ENCODE measurements at places on chromosomes 5 and 9. TPM values are rescaled to one million over a fixed set of nuclear protein-coding genes. Genes with fewer than 3 reads are reported as not detected.

DNA sequence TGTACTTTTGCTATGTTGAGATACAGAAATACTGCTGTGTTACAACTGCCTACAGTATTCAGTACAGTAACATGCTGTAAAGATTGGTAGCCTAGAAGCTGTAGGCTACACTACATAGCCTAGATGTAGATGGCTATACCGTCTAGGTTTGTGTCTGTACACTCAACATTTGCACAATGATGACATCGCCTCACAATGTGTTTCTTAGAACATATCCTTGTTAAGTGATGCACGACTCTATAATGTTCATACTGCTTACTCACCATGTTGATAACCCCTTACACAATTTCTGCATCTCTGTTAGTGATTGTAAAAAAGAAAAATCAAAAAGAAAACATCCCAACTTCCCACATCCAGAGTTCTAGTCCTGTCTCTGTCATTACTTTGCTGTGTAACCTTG lies 450.0 kb downstream of the CCDC171 start:
- H3K27ac ChIP-seq: no peak overlapping the region
- H3K36me3 ChIP-seq: no peaks in the 10 kb centered on the region
- no peaks in the 10 kb centered on the region for H3K27me3 ChIP-seq

- no peak overlapping the region for H3K27ac ChIP-seq
- H3K36me3 ChIP-seq: no peaks in the 10 kb centered on the region
- no peak overlapping the region for H3K4me3 ChIP-seq
- DNase-seq: no peak
- no peaks in the 10 kb centered on the region for H3K27me3 ChIP-seq
Observed at GRCh38 chr5:150077060-150077459, 9.3 kb downstream of the CSF1R start.

DNA sequence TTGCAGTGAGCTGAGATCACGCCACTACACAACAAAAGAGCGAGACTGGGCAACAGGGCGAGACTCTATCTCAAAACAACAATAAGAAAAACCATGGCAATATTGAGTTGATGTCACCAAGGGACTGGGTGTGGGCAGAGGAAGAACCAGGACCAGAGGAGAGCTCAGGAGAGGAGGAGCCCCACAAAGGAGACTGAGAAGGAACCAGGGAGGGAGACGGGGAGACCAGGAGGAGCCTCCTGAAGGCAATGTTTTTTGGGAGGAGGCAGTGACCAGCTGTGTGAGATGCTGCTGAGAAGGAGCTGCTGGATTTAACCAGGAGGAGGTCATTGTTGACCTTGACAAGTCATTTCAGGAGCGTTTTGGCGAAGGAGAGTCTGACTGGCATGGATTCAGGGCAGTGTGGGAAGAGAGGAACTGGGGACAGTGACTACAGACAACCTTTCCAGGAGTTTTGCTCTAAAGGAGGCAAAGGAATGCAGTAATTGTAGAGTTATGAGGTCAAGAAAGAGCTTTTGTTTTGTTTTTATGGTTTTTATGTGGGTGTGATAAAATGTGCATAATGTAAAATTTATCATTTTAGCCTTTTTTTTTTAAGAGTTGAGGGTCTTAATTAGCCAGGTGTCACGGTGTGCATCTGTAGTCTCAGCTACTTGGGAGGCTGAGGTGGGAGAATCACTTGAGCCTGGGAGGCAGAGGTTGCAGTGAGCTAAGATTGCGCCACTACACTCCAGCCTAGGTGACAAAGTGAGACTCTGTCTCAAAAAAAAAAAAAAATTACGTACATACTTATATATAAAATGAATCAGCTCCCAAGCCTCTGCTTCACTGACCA lies 17.9 kb downstream of the TRUB2 start:
- no peak for DNase-seq
- H3K36me3 ChIP-seq: no peaks in the 10 kb centered on the region
- no peaks in the 10 kb centered on the region for H3K27me3 ChIP-seq
- H3K4me1 ChIP-seq: no peaks in the 10 kb centered on the region
- H3K27ac ChIP-seq: no peak overlapping the region

- H3K27ac ChIP-seq: no peak overlapping the region
- no peak overlapping the region for H3K4me3 ChIP-seq
- DNase-seq: no peak
- no peaks in the 10 kb centered on the region for H3K4me1 ChIP-seq
- no peaks in the 10 kb centered on the region for H3K27me3 ChIP-seq
Observed at GRCh38 chr9:121852651-121853616, 201.5 kb downstream of the DAB2IP start.

- H3K4me3 ChIP-seq: no peak overlapping the region
- no peaks in the 10 kb centered on the region for H3K27me3 ChIP-seq
- no peak overlapping the region for H3K27ac ChIP-seq
- no peak for DNase-seq
- H3K4me1 ChIP-seq: no peaks in the 10 kb centered on the region
Observed at GRCh38 chr5:57037355-57037754, 85.4 kb upstream of the MIER3 start.

- H3K27me3 ChIP-seq: no peaks in the 10 kb centered on the region
- peak; percentile 84 for DNase-seq
- peaks cover 4% of the 10 kb centered on the region for H3K36me3 ChIP-seq
- peak within 1 kb of the TSS; percentile 73 for H3K4me3 ChIP-seq
Observed at GRCh38 chr9:96655198-96655851, at the start of gene PRXL2C. TSS of gene PRXL2C (minus strand) at chr9:96655317. CDS start at chr9:96655281, 36 bp downstream.

GRCh38 chr5:173963867-173964441 lies 25.0 kb upstream of the C5orf47 start:
- peak overlapping the region; percentile 70 for H3K27ac ChIP-seq
- no peaks in the 10 kb centered on the region for H3K4me1 ChIP-seq
- H3K36me3 ChIP-seq: no peaks in the 10 kb centered on the region
- H3K27me3 ChIP-seq: no peaks in the 10 kb centered on the region

- no peaks in the 10 kb centered on the region for H3K36me3 ChIP-seq
- peaks cover 12% of the 10 kb centered on the region for H3K4me1 ChIP-seq
- DNase-seq: no peak
- H3K4me3 ChIP-seq: no peak overlapping the region
- no peak overlapping the region for H3K27ac ChIP-seq
Observed at GRCh38 chr5:171315386-171315891, 6.4 kb downstream of the TLX3 start.

DNA sequence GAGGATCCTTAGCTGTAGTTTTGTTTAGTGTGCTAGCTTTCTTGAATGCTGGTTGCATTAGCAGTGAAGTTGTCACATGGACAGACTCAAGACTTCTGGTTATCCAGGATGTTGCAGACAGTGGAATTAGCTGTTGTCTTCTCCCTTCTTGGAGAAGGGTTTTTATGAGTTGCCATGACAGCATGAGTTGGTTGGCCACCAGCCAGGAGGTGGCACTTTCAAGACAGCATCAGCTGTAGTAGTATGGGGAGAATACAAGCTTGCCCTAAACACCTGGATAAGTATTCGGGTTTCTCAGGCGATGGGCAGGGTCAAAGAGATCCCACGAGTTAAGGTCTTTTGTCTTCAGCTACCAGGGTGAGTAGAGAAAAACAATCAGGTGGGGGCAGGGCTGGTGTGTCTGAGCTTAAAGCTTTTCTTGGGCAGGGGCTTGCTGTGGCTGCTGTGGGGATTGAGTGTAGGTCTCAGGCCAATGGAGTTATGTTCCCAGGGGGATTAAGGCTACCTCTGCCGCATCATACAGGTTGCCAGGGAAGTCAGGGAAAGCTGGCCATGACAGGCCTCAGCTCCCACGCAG lies 7.7 kb upstream of the C5orf47 start:
- H3K36me3 ChIP-seq: no peaks in the 10 kb centered on the region
- no peak overlapping the region for H3K27ac ChIP-seq
- no peak for DNase-seq
- no peaks in the 10 kb centered on the region for H3K27me3 ChIP-seq
- H3K4me1 ChIP-seq: no peaks in the 10 kb centered on the region

GRCh38 chr5:159730285-159730684 lies 186.0 kb upstream of the ADRA1B start:
- H3K4me3 ChIP-seq: no peak overlapping the region
- no peaks in the 10 kb centered on the region for H3K36me3 ChIP-seq
- no peaks in the 10 kb centered on the region for H3K27me3 ChIP-seq
- H3K4me1 ChIP-seq: no peaks in the 10 kb centered on the region
- DNase-seq: no peak

DNA sequence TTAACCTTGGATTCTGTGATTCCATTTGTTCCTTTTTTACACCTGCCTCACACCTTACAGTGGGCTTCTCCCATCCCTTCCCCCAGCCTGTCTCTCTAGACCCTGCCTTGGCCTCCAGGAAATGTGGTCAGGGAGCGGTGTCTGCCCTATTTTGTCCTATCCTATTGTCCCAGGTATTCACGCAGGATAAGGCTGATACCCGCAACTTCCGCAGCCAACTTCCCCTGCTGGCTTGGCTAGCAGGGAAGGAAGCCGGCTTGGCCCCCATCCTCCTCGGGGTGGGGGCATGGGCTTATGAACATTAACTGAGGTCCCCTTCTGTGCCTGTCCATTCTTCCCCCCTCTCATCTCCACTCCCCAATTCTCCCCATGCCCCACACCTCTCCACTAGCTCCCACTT lies 3.5 kb downstream of the CSF1R start:
- H3K27me3 ChIP-seq: no peaks in the 10 kb centered on the region
- no peak overlapping the region for H3K4me3 ChIP-seq
- H3K36me3 ChIP-seq: no peaks in the 10 kb centered on the region
- no peaks in the 10 kb centered on the region for H3K4me1 ChIP-seq
- DNase-seq: no peak

- H3K27me3 ChIP-seq: no peaks in the 10 kb centered on the region
- H3K4me3 ChIP-seq: no peak overlapping the region
- no peaks in the 10 kb centered on the region for H3K36me3 ChIP-seq
- DNase-seq: no peak
- no peaks in the 10 kb centered on the region for H3K4me1 ChIP-seq
- no peak overlapping the region for H3K27ac ChIP-seq
Observed at GRCh38 chr9:90140131-90140818, 502.3 kb downstream of the DIRAS2 start.

DNA sequence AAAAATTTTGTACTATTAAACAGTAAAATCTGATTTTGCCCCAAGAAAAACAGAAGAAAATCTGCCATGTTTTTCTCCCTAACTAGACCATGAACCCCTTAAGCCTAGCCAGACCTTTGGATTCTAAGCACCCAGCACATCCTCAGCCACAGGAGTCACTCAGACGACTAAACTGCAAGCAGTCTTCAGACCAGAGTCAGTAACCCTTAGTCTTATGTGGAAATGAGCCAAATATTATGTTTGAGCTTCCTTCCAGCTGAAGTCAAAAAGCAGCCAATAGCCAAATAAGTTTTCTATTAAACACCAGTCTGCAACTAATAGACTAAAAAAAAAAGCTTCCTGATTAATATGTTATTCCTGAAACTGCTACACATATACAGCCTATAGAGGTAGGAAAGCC lies 47.4 kb downstream of the GOLPH3 start:
- no peaks in the 10 kb centered on the region for H3K4me1 ChIP-seq
- H3K4me3 ChIP-seq: no peak overlapping the region
- no peak for DNase-seq
- peaks cover 7% of the 10 kb centered on the region for H3K36me3 ChIP-seq
- H3K27ac ChIP-seq: no peak overlapping the region

GRCh38 chr5:172642051-172642409 lies 967 bp downstream of the NEURL1B start:
- H3K4me1 ChIP-seq: peaks cover 3% of the 10 kb centered on the region
- peak overlapping the region; percentile 83 for H3K4me3 ChIP-seq
- H3K27me3 ChIP-seq: no peaks in the 10 kb centered on the region
- no peak for DNase-seq
- H3K36me3 ChIP-seq: no peaks in the 10 kb centered on the region

GRCh38 chr5:10990634-10991033 lies 229.6 kb upstream of the DAP start:
- no peak overlapping the region for H3K4me3 ChIP-seq
- H3K27me3 ChIP-seq: no peaks in the 10 kb centered on the region
- H3K27ac ChIP-seq: no peak overlapping the region
- no peak for DNase-seq
- H3K4me1 ChIP-seq: no peaks in the 10 kb centered on the region

DNA sequence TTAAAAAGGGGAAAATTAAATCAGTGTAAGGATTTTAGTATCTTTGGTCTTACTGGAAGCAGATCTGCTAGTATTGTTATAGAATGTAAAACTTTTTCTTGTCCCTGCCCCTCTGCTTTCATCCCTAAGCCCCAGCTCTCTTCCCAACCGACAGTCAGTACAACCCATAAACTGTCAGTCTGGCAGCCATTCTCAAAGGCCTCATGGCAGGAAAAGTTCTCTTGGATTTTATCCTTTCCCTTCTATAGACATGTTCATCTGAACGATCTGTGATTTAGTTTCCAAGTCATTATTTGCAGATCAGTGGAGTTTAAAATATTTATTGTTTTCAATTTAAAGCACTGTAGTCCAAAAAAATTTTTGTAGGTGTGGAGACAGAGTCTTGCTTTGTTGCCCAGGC lies 39.2 kb downstream of the ARRDC3 start:
- no peak overlapping the region for H3K27ac ChIP-seq
- H3K4me3 ChIP-seq: no peak overlapping the region
- no peak for DNase-seq
- H3K27me3 ChIP-seq: no peaks in the 10 kb centered on the region
- no peaks in the 10 kb centered on the region for H3K4me1 ChIP-seq

- H3K36me3 ChIP-seq: no peaks in the 10 kb centered on the region
- peaks cover 21% of the 10 kb centered on the region for H3K4me1 ChIP-seq
- no peak overlapping the region for H3K4me3 ChIP-seq
- no peaks in the 10 kb centered on the region for H3K27me3 ChIP-seq
- no peak overlapping the region for H3K27ac ChIP-seq
Observed at GRCh38 chr9:137672907-137673791, 54.3 kb downstream of the EHMT1 start.

- no peaks in the 10 kb centered on the region for H3K4me1 ChIP-seq
- no peak for DNase-seq
- H3K36me3 ChIP-seq: no peaks in the 10 kb centered on the region
- H3K4me3 ChIP-seq: no peak overlapping the region
- no peaks in the 10 kb centered on the region for H3K27me3 ChIP-seq
Observed at GRCh38 chr9:132828201-132828770, 49.8 kb downstream of the AK8 start.

DNA sequence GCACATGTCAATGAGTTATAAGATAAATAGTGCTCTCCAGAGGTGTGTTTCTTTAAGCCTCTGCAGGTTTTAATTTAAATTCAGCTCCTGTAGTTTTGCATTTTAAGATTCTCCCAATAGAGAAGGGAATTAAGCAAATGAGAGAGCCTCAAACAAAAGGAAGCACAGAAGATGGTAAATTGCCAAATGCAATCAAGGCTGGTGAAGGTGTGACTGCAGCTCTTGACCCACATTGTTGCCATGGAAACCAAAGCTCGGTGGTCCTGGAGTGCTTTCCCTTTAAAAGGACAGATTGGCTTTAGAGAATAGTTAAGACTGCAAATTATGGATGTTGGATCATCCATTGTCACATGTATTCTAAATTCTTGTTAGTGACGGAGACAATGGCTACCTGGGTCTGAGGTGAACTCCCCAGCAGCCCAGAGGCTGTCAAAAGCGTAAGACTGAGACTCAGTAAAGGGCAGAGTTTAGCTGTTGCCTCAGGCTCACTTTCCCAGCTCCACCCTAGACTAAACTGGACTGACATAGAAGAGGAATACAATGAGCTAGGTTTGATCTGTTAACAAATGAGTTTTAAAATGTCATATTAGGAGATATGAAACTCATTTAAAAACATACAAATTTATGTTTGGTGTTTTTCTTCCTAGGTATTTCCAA lies 12.3 kb downstream of the GAPT start:
- no peaks in the 10 kb centered on the region for H3K27me3 ChIP-seq
- H3K4me3 ChIP-seq: no peak overlapping the region
- no peaks in the 10 kb centered on the region for H3K36me3 ChIP-seq
- H3K27ac ChIP-seq: no peak overlapping the region
- no peaks in the 10 kb centered on the region for H3K4me1 ChIP-seq

SMARCA2 gene
- total RNA-seq: 125 TPM

EXOSC2 gene
- total RNA-seq: 22.7 TPM

TAF11L6 gene
- total RNA-seq: not detected

GRIA1 gene
- total RNA-seq: not detected

TAF11L10 gene
- not detected for total RNA-seq
